ENCODE measurements at places on chromosomes 3 and 15.

- DNase-seq: no peak
These were observed 872 bp downstream of the DLEC1 start for GRCh38 chr3:38039899-38040261.

DNA sequence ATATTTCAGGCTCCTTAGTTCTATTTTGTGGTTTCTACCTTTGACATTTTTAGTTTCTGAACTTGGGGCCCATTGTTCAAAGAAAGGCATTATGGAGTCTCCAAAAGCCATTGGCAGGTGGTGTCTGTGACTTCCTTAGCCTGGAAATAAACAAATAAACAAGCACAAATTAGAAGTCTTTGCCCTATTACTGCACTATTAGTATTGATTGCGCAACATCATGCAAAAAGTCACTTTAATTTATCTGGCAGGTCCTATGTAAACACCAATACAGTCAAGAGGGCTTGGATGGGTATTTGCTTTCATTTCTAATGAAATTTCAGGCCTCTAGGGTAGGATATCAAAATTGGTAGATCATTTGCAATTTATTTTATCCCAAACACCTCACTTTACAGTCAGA, 85.6 kb downstream of the LPP start:
- no peak for DNase-seq

DNA sequence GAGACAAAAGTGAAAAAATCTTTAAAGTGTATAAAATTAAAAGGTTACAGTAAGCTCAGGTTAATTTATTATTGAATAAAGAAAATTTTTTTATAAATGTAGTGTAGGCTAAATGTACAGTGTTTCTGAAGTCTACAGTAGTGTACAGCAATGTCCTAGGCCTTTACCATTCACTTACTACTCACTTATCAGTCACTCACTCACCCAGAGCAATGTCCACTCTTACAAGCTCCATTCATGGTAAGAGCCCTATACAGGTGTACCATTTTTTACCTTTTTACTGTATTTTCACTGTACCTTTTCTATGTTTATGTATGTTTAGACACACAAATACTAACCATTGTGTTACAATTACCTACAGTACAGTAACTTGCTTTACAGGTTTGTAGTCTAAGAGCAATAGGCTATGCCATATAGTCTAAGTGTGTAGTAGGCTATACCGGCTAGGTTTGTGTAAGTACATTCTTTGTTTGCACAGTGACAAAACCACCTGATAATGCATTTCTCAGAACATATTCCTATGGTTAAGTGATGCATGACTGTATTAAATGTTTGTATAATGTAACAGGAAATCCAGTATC, 38.1 kb upstream of the NECTIN3 start:
- no peak for DNase-seq

DNA sequence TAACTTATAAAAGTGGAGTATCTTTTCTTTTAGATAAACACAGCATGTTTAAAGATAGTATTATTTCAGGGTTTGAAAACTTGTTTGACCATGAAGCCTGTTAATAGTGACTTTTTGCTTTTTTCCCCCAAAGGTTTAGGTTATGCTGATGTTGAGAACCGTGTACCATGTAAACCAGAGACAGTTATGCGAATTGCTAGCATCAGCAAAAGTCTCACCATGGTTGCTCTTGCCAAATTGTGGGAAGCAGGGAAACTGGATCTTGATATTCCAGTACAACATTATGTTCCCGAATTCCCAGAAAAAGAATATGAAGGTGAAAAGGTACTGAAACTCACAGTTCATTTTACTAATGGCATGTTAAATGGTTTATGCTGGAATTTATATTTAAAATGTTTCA, 5.1 kb downstream of the LACTB start:
- no peak for DNase-seq

GRCh38 chr3:195150181-195151118, 120.5 kb downstream of the XXYLT1 start:
- DNase-seq: no peak

GRCh38 chr3:193452338-193452737, 73.8 kb upstream of the ATP13A5 start:
- no peak for DNase-seq

Data from activated gamma-delta T cell (primary cell).